ENCODE measurements at places on chromosomes 1 and 21.

DNA sequence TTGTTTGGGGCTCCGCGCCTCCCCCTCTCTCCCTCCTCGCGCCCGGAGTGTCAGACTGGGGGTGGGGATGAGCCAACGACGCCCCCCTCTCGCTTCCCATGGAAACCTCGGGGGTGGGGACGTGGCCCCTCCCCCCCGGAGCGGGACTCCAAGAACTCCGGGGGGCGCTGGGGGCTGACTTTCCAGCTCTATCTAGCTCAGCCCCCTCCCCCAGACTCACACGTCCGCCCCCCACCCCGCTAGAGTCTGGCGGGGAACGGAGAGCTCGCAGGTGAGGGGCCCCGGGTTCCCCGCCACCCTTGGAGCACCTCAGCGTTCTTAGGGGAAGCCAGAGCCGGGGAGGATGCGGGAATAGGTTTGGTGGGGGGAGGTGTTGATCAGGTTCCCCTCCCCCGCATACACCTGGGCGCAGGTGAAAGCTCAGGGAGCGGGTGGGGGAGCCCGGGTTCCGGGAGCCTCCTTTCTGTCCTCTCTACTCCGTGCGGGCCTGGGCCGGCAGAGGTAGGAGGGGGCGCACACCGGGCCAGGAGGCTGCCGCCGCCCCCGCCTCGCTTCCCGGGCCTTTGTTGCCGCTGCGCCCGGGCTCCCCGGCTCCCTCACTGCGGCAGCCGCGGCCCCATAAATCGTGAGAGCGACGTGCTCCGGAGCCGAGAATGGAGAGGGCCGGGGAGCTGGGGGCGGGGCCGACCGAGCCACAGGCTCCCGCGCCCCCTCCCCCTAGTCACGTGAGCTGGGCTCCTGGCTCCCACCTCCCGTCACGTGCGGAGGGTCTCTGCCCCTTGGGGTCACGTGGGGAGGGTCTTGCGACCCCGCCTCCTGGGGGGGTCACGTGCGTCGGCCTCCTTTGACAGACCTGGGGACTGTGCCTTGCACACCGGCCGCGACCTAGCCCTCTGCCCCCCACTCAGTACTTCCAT is 1.9 kb downstream of the EFNA3 start:
- no peak for DNase-seq

GRCh38 chr21:33651965-33652680 is 9.8 kb downstream of the ITSN1 start:
- no peak for DNase-seq

- DNase-seq, result peak; percentile 98
Measured at GRCh38 chr21:16302851-16303282, 573.1 kb downstream of the USP25 start.

DNA sequence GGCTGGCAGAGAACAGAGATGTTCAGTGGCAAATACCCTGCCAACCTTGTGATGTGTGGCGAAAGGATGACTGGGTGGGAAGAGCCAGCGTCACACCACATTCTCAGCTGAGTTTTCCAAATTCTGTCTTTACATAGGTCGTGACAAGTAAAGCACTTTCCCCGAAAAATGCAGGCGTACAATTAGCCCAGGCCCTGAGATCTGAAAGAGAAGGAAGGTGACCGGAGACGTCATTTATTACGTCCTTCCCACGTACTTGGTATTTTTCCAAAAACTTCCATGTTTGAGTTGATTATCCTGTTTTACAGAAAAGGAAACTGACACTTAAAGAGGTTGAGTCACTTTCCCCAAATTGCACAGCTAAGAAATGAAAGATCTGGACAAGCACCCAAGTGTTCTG is 413.3 kb downstream of the PRDM2 start:
- no peak for DNase-seq

- DNase-seq, result no peak
Measured at GRCh38 chr1:6965083-6965934, 180.1 kb downstream of the CAMTA1 start.

GRCh38 chr21:38326899-38327298 is 70.1 kb downstream of the KCNJ15 start:
- no peak for DNase-seq

DNA sequence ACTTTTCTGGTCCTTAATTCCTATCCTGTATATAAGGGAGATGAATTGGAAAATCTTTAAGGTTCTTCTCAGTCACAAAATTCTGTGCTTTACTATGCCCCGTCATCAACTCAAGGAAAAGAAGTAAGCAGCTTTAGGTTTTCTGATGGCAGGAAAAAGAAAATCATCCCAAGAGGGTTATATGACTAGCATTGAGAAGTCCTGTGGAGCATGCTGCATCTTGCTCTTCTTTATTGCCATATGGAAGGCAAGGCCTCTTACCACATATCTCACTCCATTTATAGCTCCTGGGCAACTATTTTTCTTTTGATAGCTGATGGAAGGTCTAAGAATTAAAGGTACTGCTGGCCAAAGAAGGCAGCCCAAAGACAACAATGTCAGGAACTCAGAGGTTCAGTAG is 552.5 kb downstream of the DPYD start:
- DNase-seq, result no peak

- DNase-seq, result no peak
Measured at GRCh38 chr1:31407029-31407626, 5.9 kb upstream of the SERINC2 start.

GRCh38 chr1:42165511-42166210 is 1.1 kb upstream of the GUCA2A start:
- DNase-seq, result peak; percentile 48

- peak; percentile 92 for DNase-seq
Measured at GRCh38 chr1:48036710-48037355, 39.6 kb upstream of the TRABD2B start.

DNA sequence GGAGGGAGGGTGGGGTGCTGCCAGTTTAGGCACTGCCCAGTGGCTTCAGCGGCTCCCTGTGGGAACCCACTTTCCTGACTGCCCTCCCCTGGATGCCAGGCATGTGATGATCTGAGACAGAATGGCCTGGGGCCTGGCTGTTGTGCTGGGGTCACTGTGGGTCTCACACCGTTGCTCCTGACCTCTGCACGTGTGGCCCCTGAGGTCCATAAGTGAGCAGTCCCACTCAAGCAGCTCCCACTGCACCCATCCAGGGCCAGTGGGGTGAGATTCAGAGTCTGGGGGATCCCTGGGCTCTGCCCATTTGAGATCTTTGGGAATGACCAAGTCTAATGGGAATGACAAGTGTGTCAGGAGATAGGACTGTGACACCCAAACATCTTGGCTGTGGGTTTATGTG is 18.0 kb downstream of the PODN start:
- no peak for DNase-seq

GRCh38 chr1:108200687-108201051 is 526 bp upstream of the SLC25A24 start:
- DNase-seq, result peak; percentile 73

- DNase-seq, result no peak
Measured at GRCh38 chr1:223374064-223374610, 10.2 kb upstream of the SUSD4 start.

DNA sequence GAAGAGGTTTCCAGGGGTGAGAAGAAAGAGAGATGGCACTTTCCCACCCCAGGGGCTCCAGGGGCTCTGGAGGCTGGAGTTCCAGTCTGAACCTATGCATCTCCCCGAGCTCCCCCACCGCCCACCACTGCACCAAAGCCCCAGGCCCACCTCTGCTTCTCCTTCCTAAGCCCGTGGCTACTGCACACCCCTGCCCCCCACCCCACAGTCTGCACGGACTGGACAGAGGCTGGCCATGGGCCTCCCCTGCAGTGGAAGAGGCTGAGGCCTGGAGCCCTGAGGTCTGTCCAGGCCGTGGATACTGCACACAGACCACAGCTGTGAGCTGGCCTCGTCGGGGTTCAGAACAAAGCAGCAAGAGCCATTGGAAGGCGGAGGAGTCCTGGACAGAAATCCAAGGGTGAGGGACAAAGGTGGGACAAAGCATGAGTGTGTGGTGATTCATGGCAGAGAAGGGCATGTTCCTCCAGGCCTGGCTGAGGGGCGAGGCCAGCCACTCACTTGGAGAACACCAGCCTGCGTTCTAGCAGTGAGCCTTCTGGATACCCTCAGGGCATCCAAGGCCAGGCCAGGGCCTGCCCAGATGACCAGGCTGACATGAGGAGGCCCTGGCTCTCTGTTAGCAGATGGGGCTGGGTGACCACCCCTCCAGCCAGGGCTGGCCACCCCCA is 244.8 kb upstream of the VAMP3 start:
- no peak for DNase-seq

GRCh38 chr1:93433407-93433961 is 14.4 kb upstream of the FNBP1L start:
- DNase-seq, result no peak

DNA sequence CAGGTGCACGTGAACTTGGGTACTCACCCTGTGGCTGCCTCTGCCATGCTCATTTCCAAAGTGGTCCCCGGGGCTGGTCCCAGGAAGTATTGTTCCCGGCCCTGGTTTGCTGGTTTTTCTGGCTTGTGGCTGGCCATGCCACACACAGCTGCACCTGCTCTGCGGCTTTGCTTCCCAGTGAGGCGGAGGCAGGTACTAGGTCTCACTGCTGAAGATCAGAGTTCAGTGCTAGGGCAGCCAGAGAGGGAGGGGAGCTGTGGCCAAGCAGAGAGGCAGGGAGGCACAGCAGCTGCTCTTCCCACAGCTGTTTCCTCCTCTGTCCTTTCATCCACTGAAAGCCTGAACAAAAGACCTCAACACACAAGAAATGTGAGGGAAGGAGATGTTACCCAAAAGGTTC is 30.5 kb downstream of the ENO1 start:
- DNase-seq, result no peak

GRCh38 chr1:89536555-89537341 is 12.1 kb downstream of the LRRC8B start:
- no peak for DNase-seq

- peak; percentile 13 for DNase-seq
Measured at GRCh38 chr1:62333441-62333840, 14.2 kb upstream of the KANK4 start.
